CD4-positive, alpha-beta T cell treated with Interferon alpha-2 for 1 hour (primary cell): ENCODE measurements at places on chromosomes 6 and 20.

DNA sequence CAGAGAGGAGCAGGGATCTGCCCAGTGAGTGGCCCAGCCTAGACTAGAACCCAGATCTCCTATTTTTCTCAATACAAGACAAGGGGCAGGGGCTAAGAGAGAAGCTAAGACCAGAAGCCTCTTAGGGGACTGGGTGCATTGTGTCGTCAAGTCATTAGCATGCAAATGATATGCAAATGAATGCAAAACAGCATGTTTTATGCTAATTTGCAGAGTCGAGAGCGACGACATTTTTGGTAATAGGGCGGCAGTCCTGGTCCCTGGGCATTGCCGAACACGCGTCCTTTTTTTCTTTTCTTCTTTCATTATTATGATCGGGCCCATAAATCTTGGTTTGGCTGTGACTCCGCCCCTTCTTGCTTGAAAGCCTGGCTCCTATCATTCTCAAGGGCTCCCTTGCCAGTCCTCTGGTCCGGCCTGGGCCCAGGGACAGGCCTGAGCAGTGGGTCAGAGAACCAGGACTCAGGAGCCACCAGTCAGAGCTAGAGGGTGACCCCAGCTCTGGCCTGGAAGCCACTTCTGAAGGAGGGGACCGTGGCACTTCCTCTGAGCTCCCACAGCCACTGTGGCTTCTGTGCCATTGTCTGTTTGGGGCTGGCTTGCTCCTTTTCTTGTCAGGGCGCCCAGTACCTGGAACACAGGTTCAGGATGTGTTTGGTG is 32.0 kb upstream of the SCRT2 start:
- DNase-seq: no peak

DNA sequence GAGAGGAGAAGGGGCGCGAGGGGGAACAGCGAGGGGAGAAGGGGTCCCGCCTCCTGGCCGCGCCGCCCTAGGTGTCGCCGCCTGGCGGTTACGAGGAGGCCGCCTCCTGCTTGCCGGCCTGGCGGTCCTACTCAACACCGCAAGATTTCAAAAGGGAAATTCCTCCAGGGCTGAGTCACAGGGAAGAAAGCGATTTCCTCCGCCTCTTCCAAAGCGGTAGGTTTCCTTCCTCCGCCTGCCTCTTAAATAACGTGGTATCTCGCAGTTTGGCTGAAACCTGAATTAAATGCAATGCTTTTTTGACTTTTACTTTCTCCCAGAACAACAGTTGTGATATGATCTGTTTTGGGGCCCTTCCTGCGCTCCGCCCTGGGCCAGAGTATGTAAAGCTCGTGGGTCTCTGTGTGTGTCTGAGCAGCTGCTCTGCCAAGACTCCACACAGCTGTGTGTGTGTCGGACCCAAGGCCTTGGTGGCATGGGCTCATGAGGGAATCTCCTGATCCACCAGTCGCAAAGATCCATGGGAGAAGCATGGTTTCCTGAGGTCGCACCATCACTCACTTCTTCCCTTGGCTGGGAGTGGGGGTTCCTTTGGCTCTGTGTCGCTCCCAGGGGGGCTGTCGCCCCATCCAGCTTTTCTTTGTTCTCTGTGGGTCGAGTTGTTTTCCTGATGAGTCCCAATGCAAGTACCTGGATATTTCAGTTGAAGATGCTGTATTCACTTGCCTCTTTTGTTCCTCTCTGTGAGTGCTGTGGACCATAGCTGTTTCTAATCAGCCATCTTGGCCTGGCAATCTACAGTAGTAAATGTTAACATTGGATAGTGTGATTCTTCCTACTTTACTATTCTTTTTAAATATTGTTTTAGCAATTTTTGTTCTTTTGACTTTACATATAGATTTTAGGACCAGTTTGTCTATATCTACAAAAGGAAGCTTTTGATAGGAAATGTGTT is 31.6 kb upstream of the NOTCH4 start:
- DNase-seq: peak; percentile 69

DNA sequence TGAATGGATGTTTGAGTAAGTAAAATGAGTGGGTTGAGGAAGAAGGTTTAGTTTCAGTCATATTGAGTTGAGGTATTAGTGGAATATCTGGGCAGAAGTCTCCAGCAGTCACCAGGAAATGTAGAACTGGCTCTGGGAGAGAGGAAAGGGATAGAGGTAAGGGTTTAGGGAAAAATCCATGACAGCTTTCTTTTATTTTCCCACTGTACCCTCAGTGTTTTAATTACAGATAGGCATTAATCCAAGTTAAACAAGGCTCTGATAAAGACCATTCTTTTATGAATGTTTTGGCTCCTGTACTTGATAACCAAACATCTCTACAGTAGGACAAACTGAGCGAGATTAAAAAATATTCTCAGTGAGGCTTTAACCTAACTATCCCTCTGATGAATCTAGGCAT is 318.4 kb upstream of the SYNCRIP start:
- DNase-seq: no peak

GRCh38 chr6:95614094-95614493 is 36.8 kb downstream of the MANEA start:
- no peak for DNase-seq

GRCh38 chr6:26401987-26402658 is at the start of gene BTN3A1:
BTN3A1 (plus strand) TSS chr6:26402275; CDS start chr6:26405564, 3,289 bp downstream.
- peak; percentile 64 for DNase-seq

GRCh38 chr6:31473780-31474761 is 23.9 kb upstream of the MICB start:
- no peak for DNase-seq

DNA sequence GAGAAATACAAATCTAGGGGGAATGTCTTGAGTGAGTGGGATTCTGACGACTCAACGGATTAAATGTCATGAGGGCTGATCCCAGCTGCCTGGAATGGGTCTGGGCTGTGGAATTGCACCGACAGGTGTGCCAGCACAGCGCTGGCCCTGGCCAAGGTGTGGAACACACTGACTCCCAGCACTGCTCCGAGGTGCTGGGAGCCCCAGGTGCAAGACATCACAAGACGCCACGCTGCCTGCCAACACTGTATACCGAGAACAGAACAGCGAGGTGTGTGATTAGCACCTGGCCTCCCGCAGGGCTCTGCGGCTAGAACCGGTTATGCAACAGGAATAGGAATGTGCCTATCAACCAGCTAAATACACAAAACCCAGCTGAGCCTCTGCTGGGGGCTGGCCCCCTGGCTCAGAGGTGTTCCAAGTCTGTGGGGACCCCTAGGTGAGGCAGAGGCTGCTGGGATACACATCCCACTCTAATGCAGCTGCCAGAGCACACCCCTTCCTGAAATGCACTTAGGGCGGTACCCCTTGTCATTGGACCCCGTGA is 24.8 kb upstream of the APMAP start:
- no peak for DNase-seq

GRCh38 chr6:41676431-41676830 is 38.2 kb downstream of the MDFI start:
- DNase-seq: no peak

GRCh38 chr6:6008648-6009421 is 2.1 kb upstream of the NRN1 start:
- peak; percentile 57 for DNase-seq

GRCh38 chr6:34697904-34698559 is 1.5 kb upstream of the ILRUN start:
- no peak for DNase-seq

GRCh38 chr6:31771992-31772358 is 5.2 kb downstream of the VWA7 start:
- no peak for DNase-seq

- DNase-seq: no peak
Observed at GRCh38 chr6:25953733-25954132, 8.9 kb upstream of the TRIM38 start.

- no peak for DNase-seq
Observed at GRCh38 chr6:151452750-151453427, 963 bp upstream of the RMND1 start.

DNA sequence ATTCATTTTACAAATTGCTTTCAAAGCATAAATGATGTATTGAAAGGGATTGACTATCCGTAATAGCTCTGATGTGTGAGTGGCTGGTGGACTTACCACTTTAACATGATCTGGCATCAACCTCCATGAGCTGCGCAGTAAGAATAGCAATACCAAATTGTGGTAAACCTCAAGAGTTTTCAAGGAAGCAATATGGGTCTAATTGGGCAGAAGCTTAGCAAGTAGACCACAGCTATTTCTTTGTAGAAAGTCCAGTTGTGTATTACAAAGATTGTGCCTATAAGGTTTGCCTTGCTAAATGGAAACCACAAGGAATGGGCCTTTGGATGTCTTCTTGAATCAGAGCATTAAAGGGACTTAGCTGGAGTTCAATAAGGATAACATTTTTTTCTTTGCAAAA is 736.6 kb downstream of the KIF16B start:
- DNase-seq: no peak

DNA sequence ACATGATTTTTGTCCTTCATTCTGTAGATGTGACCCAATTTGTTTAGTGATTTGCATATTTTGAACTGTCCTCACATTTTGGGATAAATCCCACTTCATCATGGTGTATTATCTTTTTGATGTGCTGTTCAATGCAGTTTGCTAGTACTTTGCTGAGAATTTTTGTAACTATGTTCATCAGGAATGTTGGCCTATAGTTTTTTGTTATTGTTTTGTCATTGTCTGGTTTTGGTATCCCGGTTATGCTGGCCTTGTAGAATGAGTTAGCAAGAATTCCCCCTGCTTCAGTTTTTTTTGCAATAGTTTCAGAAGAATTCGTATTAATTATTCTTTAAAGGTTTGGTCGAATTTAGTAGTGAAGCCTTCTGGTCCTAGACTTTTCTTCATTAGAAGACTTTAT is 11.9 kb downstream of the KIF25 start:
- no peak for DNase-seq

DNA sequence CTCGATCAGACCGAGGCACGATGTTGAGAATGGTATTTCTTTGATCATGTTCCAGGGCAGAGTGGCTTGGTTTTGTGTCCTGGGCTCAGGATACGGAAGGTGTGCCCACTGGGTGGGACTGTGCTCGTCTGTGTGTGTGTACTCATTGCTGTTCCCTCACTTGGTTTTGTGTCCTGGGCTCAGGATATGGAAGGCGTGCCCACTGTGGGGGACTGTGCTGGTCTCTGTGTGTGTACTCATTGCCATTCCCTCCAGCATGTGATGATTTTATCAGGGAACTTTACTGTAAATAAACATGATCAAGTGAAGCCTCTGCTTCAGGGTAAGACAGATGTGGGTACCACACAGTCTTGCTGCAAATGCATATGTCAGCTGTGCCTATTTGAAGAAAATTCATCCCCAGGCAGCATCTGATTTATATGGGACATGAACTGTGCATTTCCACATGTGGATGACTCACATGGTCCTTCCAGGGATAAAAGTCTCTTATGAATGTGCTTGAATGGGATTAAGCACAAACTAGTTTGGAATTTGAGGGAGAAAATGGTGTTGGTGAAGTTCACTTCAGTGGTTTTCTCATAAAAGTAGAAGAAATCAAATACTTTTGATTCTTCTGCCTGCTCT is 274.3 kb downstream of the QKI start:
- DNase-seq: no peak
